ENCODE measurements at places on chromosomes 5 and 9. TPM values are rescaled to one million over a fixed set of nuclear protein-coding genes. Genes with fewer than 3 reads are reported as not detected.

DNA sequence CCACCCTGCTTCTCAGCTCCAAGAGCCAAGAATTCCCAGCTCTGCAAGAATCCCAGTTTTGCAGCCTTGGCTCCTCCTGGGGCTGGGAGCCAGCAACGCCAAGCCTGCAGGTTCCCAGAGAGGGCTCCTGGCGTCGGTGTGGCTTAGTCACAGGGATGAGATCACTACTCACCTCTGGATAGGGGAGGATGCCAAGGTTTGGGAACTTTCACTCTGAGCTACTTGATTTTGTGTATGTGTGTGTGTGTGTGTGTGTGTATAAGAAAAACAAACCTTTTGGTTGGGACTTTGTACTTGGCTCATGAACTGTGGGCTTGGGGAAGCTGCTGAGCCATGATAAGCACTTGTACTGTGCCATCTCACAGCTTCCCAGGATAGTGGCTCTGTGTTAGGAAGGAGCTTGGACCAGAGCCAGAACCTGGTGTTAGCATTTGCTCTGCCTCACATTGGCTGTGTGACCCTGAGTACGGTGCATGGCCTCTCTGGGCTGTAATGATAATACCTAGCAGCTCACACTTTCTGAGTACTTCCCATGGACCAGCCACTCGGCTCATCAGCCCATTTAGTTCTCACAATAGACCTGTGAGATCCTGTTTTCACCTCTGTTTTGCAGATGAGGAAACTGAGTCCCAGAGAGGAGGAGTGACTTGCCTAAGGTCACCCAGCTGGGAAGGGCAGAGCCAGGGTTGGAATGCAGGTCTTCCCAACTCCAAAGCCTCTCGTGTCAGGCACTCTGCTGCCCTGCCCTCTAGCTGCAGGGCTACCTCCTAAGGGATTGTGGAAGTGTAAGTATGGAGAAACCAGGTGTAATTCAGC is 41.4 kb upstream of the DAB2IP start:
- H3K27me3 ChIP-seq, result no peaks in the 10 kb centered on the region
- H3K27ac ChIP-seq, result peak overlapping the region; percentile 65
- H3K36me3 ChIP-seq, result no peaks in the 10 kb centered on the region

GRCh38 chr5:19625562-19625961 is 362.4 kb downstream of the CDH18 start:
- H3K27ac ChIP-seq, result no peak overlapping the region
- no peak for DNase-seq
- H3K4me1 ChIP-seq, result no peaks in the 10 kb centered on the region
- H3K4me3 ChIP-seq, result no peak overlapping the region
- no peaks in the 10 kb centered on the region for H3K36me3 ChIP-seq

GRCh38 chr5:68151812-68152211 is 63.7 kb upstream of the PIK3R1 start:
- H3K27ac ChIP-seq, result no peak overlapping the region
- no peak for DNase-seq
- H3K27me3 ChIP-seq, result no peaks in the 10 kb centered on the region
- H3K4me1 ChIP-seq, result peaks cover 7% of the 10 kb centered on the region

DNA sequence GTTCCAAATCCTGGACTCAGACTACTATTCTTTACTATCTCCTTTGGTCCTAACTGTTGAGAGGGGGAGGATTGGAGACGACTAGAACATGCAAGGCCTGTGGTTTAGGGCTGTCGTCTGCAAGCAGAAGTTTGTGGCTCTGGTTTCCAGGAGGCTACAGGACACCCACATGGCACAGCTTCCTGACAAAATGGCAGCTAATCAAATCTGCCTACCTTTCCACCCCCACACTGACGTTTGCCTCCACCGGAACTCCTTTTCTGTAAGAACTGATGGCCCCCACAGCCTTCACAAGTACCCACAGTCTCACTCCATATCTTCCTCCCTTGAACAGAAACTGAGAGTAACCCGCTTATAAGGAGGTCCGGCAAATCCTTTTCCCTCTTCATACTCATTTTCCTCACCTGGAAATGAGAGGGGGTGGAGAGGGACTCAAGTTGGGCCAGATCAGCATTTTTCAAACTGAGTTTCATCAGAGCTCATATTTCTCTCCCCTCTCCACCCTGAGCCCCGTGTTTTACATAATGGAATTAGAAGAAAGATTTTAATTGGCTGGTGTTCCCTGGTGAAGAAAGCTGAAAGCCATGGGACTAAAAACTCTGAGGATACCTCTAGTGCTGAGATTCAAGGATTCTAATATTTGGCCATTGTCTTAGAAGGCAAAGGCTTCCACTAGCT is 5.2 kb downstream of the SLC31A2 start:
- H3K36me3 ChIP-seq, result peaks cover 14% of the 10 kb centered on the region
- H3K27ac ChIP-seq, result no peak overlapping the region
- H3K4me1 ChIP-seq, result peaks cover 46% of the 10 kb centered on the region
- H3K4me3 ChIP-seq, result no peak overlapping the region
- no peaks in the 10 kb centered on the region for H3K27me3 ChIP-seq

Gene WNT8A
- not detected for total RNA-seq

GRCh38 chr5:132229236-132229635 is 1.6 kb upstream of the P4HA2 start:
- H3K36me3 ChIP-seq, result no peaks in the 10 kb centered on the region
- peaks cover 31% of the 10 kb centered on the region for H3K4me1 ChIP-seq
- no peak overlapping the region for H3K27ac ChIP-seq

Gene BTNL9
- 9.1 TPM for total RNA-seq

GRCh38 chr5:65978251-65978650 is 51.9 kb downstream of the ERBIN start:
- no peaks in the 10 kb centered on the region for H3K36me3 ChIP-seq
- no peak overlapping the region for H3K4me3 ChIP-seq
- H3K4me1 ChIP-seq, result peaks cover 13% of the 10 kb centered on the region
- no peak for DNase-seq
- no peaks in the 10 kb centered on the region for H3K27me3 ChIP-seq
- no peak overlapping the region for H3K27ac ChIP-seq

GRCh38 chr5:57784121-57784520 is 301.5 kb upstream of the ACTBL2 start:
- H3K27me3 ChIP-seq, result no peaks in the 10 kb centered on the region
- H3K4me1 ChIP-seq, result peaks cover 16% of the 10 kb centered on the region
- no peaks in the 10 kb centered on the region for H3K36me3 ChIP-seq
- no peak for DNase-seq
- no peak overlapping the region for H3K27ac ChIP-seq

All from esophagus muscularis mucosa (tissue), 4 donors.